NCI-H510A treated with DMSO at 0.1 percent for 48 hours (cell line): ENCODE measurements at places on chromosomes 12 and 14.

DNA sequence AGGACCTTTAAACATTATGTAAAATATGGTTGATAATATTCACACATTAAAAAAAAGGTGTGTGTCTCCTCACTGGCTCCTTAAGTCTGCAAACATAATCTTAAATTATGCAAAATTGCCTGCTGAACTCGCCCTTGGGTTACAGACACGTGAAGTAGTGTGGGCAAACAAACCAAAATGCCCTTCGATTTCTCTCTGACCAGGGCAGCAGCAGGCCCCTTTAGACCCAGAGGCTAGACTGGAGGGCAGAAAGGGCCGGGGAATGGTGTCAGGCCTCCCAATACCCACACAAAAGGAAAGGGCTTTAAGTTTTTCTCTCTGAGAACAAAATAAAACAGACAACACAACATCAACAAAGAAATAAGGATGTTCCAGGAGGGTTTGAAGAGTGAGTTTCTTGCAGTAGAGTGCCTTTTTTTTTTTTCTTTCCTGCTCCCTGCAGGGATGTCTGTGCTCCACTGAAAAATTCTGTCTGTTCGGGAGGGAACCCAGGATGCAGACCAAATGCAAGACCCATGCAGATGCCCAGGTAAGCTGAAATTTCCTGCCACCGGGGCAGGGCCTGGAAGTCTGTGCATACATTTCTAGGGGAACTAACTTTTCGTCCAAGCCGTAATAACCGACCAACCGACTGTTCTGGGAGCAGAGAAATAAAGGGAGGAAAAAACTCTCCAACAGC is 1.7 kb downstream of the TBX3 start:
- DNase-seq, result peak; percentile 32

DNA sequence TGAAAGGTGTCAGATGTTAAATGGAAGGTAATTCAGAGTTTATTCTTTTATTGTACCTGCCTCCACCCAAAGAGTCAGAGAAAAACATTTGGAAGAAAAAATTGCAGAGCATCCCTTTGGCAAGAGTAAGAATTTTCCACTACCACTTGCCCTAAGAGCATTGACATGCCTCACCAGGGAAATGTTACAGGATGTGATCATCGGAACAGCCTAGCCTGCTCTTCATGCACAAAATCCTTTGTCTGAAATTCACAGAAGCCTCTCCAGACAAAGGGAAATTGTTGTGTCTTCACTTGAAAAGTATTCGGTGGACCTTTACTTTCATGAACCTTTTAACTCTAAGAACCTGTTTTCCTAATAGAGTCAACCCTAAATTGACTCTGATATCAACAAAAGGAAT is 36.9 kb downstream of the ATP2A2 start:
- DNase-seq, result no peak

DNA sequence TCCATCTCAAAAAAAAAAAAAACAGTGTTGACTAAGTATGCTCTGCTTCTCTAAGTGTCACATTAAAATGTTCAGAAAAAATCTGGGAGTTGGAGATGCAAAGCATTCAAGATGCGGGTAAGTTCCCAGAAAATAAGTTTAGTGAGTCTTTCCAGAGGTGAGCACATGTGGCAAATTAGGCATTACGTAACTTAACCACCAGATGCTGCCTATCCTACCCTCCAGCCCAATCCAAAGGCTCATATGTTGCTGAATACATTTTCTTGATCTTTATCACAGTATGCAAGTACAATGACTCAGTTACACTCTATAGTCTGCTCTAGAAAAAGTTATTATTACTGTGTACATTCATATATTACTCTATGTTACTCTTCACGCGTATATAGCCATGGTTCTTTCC is 3.6 kb downstream of the SLC2A14 start:
- no peak for DNase-seq

DNA sequence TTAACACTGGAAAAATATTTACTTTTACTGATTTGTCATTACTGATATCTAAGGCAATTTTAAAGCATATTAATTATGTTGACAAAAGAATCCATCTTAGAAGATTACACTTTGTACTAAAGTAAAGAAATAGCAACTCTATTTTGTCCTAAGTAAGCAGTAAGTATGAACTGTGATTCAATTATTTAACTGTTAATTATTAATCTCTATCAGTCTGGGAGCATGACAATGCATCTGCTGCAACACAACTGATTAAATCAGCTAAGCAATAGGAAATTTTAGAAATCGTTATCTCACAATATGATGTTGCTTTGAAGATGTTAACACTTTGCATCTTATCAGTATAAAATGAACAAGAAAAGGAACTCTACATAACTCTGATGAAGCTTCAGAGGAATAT is 172.3 kb downstream of the DPY19L2 start:
- DNase-seq, result no peak

DNA sequence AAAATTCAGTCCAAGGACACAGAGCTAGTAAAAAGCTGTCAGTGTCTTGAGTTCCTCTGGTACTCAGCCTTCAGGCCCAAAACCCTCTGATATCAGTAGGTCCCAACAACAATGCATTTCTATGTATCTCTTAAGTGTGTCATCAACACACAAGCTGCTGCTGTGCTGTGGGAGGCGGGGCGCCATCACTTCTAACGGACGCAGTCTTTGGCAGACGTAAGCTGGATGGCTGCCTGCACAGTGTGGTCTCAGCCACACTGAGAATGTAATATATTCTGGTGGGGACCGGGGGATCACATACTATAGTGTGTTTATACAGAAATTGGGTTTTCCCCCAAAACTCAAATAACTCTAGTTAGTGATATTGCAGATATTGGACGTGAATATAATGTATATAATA is 123.9 kb downstream of the SUDS3 start:
- DNase-seq, result no peak

- peak; percentile 51 for DNase-seq
Observed at GRCh38 chr12:4320497-4320852, 538 bp upstream of the TIGAR start.

DNA sequence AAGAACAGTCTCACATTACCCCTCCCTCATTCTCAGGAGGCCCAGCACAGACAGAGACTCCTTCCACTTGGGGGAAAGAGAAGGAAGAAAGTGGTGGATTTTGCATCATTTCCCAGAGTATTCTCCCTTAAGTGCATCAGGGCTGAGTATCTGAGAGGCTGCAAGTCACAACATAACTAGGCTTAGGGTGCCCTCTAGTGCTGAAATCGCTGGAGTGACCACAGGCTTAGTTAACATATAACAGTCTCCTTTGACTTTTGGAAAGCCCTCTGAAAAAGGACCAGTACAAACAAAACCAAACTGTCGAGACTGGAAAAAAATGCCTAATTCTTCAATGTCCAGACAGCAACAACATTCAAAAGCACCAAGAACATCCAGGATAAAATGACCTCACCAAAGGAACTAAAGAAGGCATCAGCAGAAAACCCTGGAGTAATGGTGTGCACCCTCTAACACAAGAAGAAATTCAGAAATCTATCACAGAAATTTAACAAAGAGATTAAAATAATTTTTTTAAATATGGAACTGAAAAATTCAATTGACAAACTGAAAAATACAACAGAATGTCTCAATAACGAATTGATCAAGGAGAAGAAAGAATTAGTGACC is 412.3 kb downstream of the RPS29 start:
- peak; percentile 79 for DNase-seq

- DNase-seq, result no peak
Observed at GRCh38 chr12:131944601-131945251, 5.0 kb upstream of the EP400 start.

DNA sequence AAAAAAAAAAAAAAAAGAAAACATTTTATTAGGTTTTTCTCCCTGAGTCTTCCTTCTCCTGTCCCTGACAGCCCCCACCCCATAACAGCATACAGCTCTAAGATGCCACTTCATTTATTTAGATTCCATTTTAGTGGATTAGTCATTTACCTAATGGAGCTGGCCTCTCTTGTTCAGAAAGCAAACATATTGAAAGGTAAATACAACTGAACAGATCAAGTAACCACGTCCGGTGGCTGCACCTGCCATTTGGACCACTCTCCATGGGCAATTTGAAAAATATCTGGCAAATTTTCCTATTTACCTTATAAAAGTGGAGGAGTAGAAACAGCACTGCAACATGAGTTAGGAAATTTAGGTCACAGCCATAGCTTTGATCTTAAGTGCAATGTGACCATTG is 254.6 kb downstream of the C12orf42 start:
- DNase-seq, result peak; percentile 96

- DNase-seq, result no peak
Observed at GRCh38 chr12:4700621-4701026, 19.6 kb upstream of the GALNT8 start.

DNA sequence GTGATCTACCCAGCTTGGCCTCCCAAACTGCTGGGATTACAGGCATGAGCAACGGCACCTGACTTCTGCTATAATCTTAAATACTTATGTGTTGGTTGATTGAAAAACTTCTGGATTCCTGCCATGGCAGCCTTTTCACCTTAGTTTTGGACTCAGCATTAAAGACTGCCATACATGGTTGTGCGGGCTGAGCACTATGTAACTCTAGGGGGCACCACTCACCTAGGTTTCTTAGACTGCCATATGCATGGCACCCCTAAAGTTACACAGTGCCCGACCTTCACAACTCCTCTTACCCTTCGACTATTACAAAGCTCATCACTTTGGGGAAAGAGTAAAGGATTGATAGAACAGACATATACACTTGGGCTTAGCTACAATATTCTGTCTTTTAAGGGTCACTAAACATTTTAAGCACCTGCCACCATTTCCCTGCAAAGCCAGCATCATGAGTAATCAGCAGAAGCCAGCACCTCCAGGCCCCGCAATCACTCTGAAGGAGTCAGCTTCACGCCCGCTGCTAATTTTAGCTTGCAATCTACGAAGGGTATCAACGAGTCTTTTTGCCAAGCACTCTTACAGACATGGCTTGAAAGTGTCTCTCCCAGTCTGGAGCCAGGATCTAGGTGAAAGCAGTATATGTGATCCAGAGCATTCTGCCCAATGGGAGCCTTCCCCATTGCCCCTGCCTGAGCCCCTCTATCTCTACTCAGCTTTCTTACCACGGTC is 59.8 kb downstream of the SUDS3 start:
- peak; percentile 7 for DNase-seq

DNA sequence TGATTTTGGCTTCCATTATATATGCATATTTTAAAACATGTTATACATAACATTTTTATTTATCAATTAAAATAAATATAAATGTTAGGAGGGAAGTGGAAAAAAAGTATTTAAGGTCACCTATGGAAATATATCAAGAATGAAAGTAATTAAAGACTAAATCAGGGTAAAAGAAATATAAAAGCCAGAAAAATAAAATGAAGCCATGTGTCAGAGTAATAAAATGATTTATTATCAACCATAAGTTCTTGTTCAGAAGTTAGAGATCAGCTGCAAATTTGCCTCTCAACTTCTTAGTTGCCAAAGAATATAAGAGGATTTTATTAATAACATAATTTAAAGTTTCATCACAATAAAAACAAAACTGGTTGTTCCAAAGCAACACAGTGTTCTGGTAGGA is 121.9 kb downstream of the ANO6 start:
- no peak for DNase-seq

GRCh38 chr12:49825360-49825970 is 2.7 kb downstream of the NCKAP5L start:
- no peak for DNase-seq

- no peak for DNase-seq
Observed at GRCh38 chr14:54453252-54453651, 12.1 kb upstream of the CNIH1 start.

- no peak for DNase-seq
Observed at GRCh38 chr12:65810036-65810435, 14.2 kb upstream of the HMGA2 start.

DNA sequence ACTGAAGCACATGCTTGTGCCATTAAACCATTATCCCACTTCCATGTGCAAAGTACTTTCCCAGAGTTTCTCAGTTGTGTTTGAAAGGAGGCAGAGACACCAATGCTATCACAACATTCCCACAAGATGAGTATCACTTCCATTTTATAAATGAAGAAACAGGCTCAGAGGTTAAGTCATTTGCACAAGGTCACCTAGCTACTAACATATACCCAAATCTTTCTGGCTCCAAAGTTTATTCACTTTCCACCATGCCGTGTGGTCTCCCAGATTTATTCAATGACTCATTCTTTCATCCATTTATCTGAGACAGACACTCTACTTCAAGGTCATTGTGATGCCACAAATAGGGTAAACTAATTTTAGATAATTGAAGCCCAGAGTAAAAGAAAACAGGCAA is 9.4 kb downstream of the ART4 start:
- no peak for DNase-seq
